Naive thymus-derived CD8-positive, alpha-beta T cell (primary cell): ENCODE measurements at places on chromosomes 11 and 22.

DNA sequence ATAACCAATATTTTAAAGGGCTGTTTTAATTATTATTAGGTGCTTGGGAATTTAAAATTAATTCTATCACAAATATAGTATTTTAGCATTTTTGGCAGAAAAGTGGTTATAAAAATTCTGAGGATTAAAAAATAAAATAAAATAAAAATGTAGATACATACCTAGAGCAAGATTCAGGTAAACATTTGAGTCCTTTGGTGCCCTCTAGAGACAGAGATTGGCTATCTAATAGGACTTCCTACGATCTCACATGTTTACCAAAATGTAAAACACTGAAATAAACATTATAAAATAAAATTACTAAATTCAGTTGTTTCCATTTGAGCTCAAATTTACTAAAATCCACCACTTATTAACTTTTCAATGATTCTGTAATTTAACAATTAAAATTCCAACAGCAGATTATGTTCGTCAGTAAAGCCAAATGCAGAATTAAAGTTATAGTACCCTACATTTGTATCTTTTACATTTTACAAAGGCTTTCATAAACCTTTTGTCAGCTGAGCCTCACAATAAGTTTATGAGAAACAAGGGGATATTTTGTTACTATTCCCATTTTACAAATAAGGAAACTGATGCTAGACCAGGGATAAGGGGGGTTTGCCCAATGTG, 27.7 kb downstream of the SLC36A4 start:
- no peak for DNase-seq

DNA sequence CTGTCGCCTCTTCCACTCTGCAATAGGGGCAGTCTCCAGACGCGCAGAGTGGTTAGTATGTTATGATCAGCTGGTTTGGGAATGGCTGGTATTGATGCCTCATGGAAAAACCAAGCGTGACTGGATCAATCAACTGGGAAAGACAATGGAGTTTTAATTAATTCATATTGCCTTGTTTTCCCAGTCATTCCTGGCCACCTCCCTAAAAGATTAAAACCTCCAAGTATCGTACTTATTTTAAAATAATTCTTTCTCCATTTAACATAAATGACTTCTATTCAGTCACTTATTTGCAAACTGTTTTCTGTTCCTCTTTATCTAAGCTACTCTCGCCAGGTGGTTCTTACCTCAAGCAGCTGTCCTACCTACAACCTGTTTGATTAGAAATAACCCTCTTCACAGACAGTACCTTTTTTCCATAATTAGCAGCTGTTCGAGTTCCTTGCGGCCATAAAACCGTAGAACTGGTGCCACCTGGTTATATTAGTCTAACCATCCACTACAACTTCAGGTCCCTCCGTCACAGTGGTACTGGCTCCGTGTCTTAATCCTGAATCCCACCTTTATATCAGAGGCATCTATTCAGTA, 898 bp downstream of the ZNF215 start:
- DNase-seq, result no peak

GRCh38 chr11:116409238-116409637, 363.5 kb downstream of the BUD13 start:
- DNase-seq, result no peak

DNA sequence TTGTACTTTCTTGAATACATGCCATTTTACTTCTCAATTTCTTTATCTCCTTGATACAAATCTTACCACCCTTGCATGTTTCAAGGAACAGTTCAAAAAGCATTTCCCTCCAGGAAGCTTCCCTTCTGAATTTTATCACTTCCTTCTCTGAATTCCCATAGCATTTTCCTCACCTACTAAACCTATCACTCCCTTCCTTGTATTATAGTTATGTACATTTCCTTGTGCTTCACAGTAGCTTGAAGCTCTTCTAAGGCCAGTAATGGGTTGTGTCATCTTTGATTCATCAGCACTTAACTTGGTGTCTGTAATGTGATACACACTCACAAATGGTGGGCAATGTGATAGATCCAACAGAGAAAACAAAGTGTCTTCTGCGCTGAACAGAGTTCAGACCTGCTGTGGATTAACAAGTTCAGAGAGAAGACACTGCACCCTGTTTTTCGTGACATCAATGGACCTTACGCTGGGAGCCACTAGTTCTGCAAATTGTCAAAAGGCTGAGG, 127.5 kb downstream of the CCDC81 start:
- no peak for DNase-seq

- no peak for DNase-seq
These were observed 65.0 kb downstream of the MACROD1 start for GRCh38 chr11:64100782-64101353.

GRCh38 chr22:42673898-42674401, 24.8 kb upstream of the CYB5R3 start:
- DNase-seq, result no peak

DNA sequence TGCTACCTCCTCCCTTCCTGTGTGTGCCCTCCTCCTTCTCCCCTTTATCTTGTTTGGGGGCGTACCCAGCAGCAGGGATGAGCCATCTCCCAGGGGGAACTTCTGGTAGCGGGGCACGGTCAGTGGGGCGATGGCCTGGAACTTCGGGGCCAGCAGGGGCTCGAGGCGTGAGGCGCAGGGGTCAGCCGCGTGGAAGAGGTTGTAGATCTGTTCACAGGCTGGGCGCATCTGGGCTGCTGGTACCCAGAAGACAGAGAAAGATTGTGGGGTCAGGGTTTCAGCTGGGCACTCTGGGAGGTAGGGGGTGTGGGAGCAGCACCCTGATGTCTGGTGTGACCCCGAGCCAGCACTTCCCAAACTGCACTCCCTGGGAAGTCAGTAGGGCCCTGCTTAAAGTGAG, 9.1 kb downstream of the PITPNM1 start:
- no peak for DNase-seq

- no peak for DNase-seq
These were observed 3.7 kb downstream of the TPBGL start for GRCh38 chr11:75244052-75244814.

- no peak for DNase-seq
These were observed 3.9 kb upstream of the MYH9 start for GRCh38 chr22:36391638-36392037.
